SIG-M5 (cell line): ENCODE measurements at places on chromosomes 16 and 17.

DNA sequence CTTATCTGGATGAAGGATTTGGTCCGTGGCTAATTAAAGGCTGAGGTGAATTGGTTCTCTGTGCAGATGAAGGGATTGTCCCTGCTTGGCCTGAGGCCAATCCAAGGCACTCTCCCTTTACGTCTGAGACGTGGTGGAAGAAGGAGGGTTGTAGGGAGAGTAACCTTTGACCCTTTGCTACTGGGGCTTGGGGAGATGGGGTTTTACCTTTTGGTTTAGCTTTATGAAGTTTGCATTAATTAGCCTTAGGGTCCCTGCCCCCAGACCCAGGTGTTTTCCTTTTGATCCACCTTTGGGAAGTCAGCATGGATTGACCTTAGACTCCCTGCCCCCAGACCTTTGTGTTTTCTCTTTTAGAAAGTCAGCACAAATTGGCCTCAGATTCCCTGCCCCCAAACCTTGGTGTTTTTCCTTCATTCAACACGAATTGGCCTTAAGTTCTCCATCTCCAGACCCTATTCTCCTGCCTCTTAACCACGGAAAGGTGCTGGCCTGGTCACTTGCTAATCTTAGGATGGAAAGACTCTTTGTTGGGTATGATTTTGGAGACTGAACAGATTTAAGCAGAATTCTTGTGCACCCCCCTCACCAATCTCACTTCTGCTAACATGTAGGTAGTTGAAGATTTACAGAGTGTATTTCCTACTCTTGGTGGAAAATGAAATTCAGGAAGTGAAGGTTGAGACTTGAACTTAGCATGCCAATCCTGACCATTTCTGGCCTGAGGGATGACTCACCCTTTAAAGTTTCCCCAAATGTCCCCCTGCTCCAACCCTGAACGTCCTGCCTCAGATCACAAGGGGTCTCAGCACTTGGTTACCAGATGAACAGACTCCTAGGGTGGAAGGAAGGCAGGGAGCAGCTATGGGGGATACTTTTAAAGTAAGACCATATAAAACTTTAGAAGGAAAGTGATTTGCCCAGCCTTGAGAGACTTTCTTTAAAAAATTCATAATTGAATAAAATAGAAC lies 23.1 kb upstream of the MMD start:
- no peak for DNase-seq

DNA sequence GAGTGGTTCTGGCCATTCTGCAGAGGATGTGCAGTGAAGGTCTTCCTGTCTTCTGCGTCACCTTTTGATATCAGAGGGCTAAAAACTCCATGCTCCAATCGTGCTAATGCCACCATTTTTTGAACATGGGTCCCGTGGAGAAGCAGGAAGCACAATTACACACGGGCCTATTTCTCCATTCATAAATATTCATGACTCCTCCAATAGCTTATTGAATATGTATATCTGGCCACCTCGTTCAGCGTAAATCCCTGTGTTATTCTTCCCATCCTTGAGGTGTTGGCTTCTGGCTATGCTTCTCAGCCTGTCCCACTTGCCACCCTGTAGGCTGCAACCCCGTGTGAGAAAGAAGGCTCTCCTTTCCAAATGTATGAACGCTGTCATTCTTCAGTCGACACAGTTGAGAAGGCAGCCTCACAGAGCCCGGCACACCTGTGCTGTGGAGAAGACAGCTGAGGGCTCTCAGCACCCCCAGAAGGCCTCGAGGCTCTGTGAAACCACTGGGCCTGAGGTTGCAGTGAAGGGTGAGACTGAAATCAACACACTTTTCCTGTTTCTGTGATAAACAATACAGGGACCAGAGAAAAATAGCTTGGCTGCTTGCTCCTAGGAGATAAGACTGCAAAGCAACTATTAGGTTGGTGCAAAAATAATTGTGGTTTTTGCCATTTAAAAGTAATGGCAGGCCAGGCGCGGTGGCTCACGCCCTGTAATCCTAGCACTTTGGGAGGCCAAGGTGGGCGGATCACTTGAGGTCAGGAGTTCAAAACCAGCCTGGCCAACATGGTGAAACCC lies 4.9 kb upstream of the ANKRD40CL start:
- DNase-seq: no peak

DNA sequence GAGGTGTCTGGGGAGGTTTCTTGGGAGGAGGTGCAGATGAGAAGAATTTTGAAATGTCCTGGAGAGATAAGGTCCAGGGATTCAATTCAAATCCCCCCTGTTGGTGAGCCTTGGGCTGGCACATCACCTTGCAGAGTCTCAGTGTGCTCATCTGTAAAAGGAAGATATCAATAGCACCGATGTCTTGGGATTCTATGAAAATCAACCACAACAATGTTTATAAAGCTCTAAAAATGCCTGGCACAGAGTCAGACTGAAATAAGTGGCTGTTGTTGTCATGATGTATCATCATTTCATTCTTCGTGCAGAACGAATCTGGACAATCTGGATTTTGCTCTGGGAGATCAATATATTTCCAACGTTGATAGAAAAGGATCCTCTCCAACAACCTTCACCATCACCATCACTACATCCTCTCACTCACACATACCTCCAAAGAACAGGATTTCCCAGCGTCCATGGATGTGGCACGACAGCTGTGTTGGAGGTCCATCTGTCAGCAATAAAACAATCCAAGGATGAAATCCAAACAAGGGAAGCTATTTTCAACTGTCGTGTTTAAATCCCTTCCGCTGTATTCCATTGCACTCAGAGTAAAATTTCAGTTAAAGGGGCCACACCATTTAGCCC lies 393.7 kb upstream of the DYNLRB2 start:
- DNase-seq: no peak

DNA sequence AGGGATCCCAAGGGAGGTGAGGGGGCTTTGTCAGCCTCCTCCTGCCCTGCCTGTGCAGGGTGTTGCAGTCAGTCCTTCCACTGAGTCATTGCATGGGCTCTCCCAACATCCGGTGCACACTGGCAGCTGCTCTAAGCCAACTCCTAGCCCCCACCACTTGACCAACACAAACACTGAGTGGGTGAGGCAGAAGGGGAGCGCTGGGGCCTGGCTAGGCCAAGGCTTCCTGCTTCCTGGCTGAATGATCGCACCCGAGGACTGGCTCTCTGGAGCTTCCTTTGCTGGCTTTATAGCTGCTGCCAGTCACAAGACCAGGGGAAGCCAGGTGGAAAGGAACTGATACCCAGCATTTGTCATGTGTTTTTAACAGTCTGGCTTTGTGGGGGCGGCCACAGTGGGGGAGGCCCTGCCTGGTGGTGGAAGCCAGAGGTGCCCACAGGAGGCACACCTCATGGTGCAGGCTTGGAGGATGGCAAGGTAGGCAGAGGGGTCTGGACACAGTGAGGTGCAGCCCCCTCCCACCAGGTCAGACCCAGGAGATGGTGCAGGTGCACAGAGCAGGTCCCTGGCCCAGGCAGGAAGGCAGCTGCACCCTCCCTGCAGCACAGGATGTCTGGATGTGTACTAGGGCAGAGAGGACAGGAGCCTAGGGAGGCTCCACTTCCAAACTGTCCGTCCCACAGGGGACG lies 6.8 kb downstream of the MPG start:
- no peak for DNase-seq

GRCh38 chr16:70653809-70654771 lies 7.7 kb downstream of the IL34 start:
- no peak for DNase-seq

DNA sequence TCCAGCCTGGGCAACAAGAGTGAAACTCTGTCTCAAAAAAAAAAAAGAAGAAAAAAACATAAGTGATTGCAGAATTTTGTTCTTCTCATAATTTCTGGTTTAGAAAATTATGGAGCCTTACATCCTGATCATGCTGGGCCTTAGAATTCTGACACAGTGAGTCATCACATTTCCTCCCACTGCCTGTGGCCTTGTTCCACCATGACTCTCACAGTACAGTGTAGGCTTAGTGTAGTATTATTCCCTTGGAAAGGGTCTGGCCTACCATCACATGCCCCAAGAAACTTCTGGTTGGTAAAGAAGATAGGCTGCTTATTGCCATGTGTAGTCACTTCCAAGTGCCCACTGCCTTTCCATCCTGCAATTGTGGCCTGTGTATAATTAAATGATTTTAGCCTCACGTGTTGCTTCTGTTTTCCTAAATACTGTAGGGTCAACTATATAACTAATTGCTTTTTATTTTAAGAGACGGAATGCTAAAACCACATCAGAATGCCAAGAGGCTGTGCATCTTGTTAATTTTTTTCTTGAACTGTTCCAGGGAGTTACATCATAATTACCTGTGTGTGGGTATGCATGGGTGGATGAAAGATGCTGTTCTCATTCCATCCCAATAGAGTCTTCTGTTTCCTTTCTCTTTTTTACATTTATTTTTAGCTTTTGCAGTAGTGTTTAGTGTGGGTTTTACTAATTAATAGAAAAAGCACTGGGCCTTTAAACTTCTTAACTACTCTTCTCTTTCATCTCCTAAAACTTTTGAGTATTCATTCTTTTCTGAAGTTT lies 25.9 kb downstream of the OGFOD1 start:
- no peak for DNase-seq

GRCh38 chr16:10752843-10753523 lies 9.3 kb downstream of the NUBP1 start:
- DNase-seq: peak; percentile 72

- DNase-seq: no peak
Observed at GRCh38 chr16:52320930-52321439, 226.0 kb downstream of the TOX3 start.

GRCh38 chr16:89737341-89738071 lies 16.2 kb downstream of the ZNF276 start:
- DNase-seq: no peak

GRCh38 chr16:50697881-50698767 lies 4.7 kb downstream of the NOD2 start:
- DNase-seq: no peak

DNA sequence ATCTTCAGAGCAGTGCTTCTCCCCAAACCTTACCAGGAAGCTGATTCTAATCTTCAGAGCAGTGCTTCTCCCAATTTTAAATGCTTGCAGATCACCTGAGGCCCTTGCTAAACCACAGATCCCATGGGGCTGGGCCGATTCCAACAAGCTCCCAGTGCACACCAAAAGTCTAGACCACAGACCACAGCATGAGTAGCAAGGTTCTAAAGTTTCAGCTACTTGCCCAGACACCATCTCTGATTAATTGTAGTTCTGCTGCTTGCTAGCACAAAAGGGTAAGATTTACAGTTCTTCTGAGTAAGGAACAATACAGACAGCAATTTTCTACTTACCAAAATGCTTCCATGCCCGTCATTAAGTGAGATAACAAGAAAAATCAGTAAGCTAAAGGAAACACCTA lies 12.2 kb downstream of the CLEC3A start:
- DNase-seq: no peak

DNA sequence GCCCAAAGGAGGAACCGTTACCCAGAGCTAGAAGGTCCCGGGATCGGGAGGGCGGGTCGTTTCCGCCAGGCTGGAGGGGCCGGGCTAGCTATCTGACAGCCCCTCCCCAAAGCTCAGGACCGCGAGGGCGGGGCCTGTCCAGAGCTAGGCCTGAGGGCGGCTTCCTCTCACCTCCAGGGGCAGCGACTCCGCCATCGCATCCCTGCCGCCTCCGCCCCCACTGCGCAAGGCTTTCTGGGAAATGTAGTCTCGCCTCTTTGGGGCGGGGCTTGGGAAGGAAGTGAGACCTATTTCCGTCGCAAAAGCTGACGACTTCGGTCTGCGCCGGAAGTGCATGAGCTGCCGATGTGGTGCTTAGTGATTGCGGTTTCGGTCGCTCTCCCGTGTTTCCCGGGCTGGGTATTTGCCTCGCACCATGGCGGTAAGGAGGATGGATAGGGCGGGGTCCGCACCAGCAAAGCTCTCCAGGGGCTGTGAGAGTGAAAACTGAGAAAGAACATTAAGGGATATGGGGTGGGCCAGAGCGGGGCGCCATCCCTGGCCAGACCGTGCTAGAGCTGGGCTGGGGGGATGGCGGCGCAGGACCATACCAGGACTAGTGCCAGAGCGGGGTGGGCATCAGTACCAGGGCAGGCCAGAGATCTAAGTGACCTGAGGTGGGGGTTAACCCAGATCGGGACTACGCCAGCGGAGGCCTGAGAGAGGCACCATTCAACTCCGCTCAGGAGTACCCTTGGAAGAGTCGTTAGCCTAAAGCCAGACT lies at the start of gene TMEM208:
TSS of gene TMEM208 (plus strand) at position 327 of the 763 bp plus-strand sequence. CDS start at position 416, 89 bp downstream.
- DNase-seq: peak; percentile 85

- DNase-seq: peak; percentile 76
Observed at GRCh38 chr17:81735264-81736102, 23.4 kb downstream of the SLC25A10 start.

- DNase-seq: no peak
Observed at GRCh38 chr17:5331506-5331905, 49.4 kb downstream of the RABEP1 start.

GRCh38 chr16:26963109-26963508 lies 103.6 kb upstream of the C16orf82 start:
- DNase-seq: no peak

- no peak for DNase-seq
Observed at GRCh38 chr16:74561626-74562025, 45.3 kb downstream of the GLG1 start.

GRCh38 chr16:24552705-24553246 lies 13.4 kb downstream of the RBBP6 start:
- no peak for DNase-seq
